ENCODE measurements at places on chromosomes 6 and 20. TPM values are rescaled to one million over a fixed set of nuclear protein-coding genes. Genes with fewer than 3 reads are reported as not detected.

TSHZ2 gene
- 0.89 TPM for total RNA-seq

OR2B6 gene
- total RNA-seq: not detected

SYCP2 gene
- total RNA-seq: 2.4 TPM

ARFGEF3 gene
- not detected for total RNA-seq

IL17A gene
- total RNA-seq: not detected

DUSP22 gene
- 22.1 TPM for total RNA-seq

ADGRG6 gene
- 0.61 TPM for total RNA-seq
